EH (cell line): ENCODE measurements at places on chromosomes 1 and 21.

- peak; percentile 87 for DNase-seq
Measured at GRCh38 chr1:160219062-160219929, 14.1 kb downstream of the PEA15 start.

DNA sequence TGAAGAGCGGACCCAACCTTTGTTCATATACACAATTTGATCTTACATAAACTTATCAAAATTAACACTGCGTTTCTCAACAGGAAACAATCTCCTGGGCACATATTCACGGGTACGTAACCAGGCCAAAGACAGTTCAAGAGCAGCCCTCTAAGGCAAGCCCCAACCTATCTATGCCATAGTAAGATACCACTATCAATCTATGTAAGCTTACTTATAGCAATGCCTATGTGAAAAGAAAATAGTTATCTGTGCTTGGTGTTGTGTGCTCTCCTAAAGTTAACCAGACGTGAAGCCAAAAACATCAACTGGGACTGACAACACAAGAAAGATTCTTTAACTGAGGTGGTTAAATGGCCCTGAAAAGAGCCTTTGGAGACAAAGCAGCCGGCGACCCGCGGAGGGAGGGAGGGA is 49.4 kb upstream of the BOLA1 start:
- peak; percentile 9 for DNase-seq

- no peak for DNase-seq
Measured at GRCh38 chr1:100461222-100461621, 76.7 kb upstream of the GPR88 start.

DNA sequence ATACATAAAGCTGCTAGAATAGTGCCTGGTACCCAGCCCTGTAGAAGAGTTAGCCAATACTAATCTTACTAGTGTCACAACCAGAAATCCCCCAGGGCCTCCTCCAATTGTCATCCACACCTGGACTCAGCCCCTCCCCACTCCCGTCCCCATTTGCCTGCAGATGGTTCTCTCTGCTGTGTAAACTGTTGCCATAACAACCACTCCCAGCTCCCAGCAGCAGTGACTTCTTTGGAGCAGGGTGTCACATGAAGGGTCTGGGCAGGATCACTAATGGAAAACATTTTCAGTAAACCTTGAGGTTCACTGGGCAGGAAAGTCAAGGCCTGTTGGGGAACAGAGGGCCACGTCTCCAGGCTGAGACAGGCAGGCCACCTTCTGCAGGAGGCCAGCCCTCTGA is 126.0 kb upstream of the IPO9 start:
- peak; percentile 48 for DNase-seq

- DNase-seq, result peak; percentile 73
Measured at GRCh38 chr1:159141584-159142390, 29.6 kb upstream of the CADM3 start.
